ENCODE measurements at places on chromosomes 3 and 15. TPM values are rescaled to one million over a fixed set of nuclear protein-coding genes. Genes with fewer than 3 reads are reported as not detected.

Gene PLA2G4B
- 8.4 TPM for total RNA-seq

GRCh38 chr3:174959556-174960065 is 100.5 kb downstream of the NAALADL2 start:
- DNase-seq: no peak

Gene SLC7A14
- not detected for total RNA-seq

GRCh38 chr3:156181509-156181908 is 61.1 kb downstream of the KCNAB1 start:
- no peak for DNase-seq

Gene MTMR10
- total RNA-seq: 16.1 TPM

Gene CHRD
- 24.8 TPM for total RNA-seq

GRCh38 chr3:125958511-125959316 is 10.3 kb upstream of the ROPN1B start:
- no peak for DNase-seq

GRCh38 chr3:175224051-175224450 is 364.9 kb downstream of the NAALADL2 start:
- DNase-seq: no peak

Gene FES
- total RNA-seq: 4.4 TPM

DNA sequence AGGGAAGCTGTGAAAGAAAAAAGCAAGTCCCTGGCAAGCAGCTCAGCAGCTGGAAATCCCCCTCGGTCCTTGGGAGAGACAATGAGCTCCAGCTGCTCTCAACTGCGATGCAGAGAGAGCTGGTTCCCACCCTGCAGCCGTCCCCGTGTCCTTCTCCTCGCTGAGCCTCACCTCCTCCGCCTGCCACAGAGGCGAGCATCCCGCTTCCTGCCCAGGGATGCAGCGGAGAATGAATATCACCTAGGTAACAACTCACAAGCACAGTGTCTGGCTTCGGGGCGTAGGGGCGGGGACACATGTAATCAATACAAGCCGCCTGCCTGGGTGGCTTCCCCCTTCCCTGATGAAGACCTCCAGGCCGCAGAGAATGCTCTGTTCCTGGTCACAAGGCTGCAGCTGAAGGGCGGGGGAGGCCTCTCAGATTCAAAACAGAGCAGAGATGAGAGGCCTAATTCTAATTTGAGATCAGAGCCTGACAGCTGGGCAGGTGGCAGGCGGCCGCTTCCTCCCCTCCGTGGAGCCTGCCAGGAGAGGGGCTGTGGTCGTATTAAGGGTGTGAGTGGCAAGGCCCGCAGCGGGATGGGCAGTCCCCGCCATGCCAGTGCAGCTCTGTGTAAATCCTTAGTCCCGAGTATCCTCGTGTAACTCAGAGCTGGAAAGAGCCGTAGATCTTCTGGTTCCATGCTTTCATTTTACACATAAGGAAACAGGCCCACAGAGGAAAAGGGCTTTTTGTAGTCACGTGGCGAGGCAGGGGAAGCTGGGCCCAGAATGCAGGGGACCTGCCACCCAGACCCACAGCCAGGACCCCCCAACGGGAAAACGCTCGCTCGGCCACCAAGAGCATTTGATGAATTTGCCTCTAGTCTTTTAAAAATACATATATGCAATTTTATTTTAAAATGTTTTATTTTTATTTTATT is 24.3 kb downstream of the ZDHHC19 start:
- DNase-seq: no peak

Gene CLDND1
- total RNA-seq: 158 TPM
